ENCODE measurements at places on chromosomes 2 and 18.

GRCh38 chr2:238160206-238161129 is 1.7 kb downstream of the ERFE start:
- no peak for DNase-seq

GRCh38 chr2:30960213-30960612 is 153.0 kb upstream of the CAPN13 start:
- no peak for DNase-seq

GRCh38 chr18:5571666-5572065 is 27.9 kb upstream of the EPB41L3 start:
- DNase-seq, result no peak

- no peak for DNase-seq
These were observed 4.8 kb downstream of the TNFRSF11A start for GRCh38 chr18:62329691-62330454.

GRCh38 chr18:2451556-2451955 is 119.7 kb downstream of the METTL4 start:
- DNase-seq, result no peak

DNA sequence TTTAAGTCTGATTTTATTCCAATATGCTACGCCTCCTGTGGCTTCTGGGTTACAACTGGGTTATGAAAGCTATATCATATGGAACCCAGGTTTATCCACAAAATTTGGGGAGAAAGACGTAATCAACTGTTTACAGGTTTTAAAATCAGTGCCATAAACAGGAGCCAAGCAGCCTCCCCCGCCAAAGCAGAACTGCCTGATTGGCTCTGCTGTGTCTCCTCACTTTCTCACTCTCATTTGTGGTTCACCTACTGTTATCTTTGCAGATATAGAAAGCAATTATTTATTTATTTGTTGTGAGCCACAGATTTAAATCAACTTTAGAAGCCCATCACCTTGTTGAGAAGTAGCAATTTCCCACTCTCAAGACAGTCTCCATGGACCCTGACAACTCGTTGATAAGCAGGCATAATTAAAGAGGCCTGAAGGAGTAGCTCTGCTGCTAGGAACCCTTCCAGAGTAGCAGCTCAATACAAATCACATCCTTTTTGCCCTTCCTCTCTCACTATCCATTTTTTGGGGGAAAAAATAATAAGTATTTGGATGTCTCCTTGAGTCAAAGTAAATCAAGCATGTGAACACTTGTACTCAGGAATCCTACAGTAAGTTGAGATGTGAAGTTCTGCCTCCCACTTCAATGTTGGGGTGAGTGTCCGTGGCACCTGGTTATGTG is 191.0 kb upstream of the CCDC150 start:
- no peak for DNase-seq

DNA sequence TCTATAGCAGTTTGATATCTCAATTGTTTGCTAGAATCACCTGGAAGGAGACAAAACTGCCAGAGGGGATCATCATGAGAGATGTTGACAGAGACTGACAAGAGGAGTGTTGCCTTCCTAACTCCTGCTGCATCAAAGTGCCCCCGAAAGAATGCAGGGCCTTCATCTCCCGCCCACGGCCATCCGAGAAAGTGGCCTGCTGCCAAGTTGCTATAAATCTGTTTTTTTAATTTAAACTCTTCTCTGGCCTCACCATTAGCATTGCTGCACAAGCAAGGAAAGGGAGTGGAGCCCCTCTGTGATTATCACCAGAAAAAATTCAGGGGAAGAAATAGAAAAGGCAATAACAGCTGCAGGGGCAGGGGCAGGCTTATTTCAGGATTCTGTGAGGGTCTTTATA is 238.1 kb upstream of the EPHA4 start:
- DNase-seq, result no peak
